Mucosa of descending colon (tissue), 3 donors: ENCODE measurements at places on chromosomes 3 and 15.
A peak's percentile ranks its signal among the peaks of the same experiment; 100 is the strongest.

- DNase-seq = no peak
Observed at GRCh38 chr15:60000824-60001609, 3.1 kb upstream of the FOXB1 start.

DNA sequence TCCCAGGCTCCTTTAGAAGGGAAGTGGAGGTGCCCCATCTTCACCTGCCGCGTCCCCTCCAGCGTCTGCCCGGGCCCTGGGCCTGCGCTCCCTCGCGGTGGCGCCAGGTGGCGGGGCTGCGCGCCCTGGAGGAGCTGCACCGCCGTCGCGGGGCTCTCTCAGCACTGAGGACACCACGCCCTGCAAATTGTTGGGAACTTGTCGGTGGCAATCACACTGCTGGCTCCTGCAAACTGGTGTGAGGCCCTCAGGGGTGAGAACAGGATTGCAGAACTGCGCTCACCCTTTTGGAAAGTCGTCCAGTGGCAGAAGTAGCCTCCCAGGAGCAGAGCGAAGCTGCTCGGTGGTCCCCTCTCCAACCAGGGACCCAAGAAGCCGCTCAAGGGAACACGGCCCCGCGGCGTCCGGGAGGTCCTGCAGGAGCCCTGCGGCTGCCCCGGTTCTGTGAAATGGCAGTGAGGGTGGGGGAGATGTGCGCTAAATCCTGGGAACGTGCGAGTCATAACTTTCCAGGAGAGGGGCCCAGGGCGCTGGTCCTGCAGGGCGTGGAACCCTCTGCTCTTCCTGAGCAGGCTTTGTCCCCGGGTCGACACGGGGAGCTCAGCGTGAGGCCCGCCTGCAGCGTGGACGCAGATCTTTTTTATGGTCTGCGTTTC, 995 bp upstream of the LRRK1 start:
- DNase-seq = peak; percentile 91

GRCh38 chr15:93610944-93611343, 521.9 kb upstream of the RGMA start:
- no peak for DNase-seq

- no peak for DNase-seq
Observed at GRCh38 chr3:17891139-17891856, 148.9 kb upstream of the TBC1D5 start.

- no peak for DNase-seq
Observed at GRCh38 chr15:74327756-74328155, 39.7 kb downstream of the CYP11A1 start.

GRCh38 chr3:100020876-100021644, 93.2 kb downstream of the FILIP1L start:
- no peak for DNase-seq

DNA sequence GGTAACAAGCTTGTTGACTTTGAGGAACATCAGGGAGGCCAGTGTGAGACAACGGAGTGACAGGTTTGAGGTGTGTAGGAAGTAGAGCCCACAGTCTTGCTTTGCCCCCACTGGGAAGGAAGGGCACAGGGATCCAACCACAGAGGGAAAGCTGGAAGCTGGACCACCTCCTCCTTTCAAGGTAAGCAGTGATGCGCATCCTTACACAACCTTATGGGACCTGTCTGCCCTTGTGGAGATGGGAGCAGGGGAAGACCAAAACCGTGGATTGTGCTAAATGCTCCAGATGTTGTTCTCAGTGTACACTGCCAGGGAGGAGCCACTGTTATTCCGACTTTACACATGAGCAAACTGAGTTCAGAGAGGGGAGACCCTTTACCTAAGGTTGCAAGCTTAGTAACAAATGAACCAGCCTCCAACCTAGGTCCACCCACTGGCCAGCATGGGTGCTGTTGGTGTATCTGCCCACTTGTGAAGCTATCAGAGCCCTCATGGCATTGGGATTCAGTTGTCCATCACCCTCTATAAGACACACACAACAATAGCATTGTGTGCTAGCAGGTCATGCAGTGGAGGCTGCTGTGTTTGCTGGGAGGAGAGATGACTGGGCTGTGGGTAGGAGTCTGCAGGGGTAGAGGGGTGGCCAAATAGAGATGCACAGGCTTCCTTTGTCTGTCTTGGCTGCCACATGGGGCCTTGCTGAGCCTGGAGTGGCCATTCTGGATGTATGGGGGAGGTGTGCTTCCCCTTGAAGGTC, 586 bp upstream of the LSMEM2 start:
- DNase-seq = no peak

DNA sequence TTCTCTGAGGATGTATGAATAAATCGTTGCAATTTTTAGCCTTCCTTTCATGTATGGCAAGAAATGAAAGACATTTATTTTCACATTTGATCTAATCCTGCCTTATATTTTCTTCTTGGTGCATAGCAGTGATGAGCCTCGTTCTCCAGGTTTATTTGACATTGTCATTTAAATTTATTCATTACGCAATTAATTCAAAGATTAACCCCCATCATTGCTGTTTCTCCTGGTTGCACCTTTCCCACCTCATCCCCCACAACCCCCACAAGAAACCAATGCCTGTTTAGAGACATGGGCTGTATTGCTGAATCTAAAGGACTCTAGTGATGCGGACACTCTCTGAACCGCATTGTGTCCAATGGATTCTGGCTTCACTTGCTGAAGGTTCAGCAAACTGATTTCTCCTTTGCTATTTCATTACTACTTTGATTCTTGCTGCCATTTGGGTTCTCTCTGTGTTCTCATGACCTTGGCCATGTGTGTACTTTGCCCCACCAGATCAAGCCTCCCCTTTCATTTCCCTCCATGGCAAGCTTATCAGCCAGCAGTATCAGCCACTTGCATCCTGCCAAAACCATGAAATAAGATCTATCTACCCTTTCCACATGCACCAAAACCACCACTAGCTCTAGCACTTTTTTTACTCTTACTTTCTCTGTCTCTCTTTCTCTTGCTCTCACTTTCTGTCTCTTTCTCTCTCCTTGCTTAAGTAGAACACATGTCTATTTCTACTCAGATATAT, 382.7 kb downstream of the GBE1 start:
- no peak for DNase-seq

DNA sequence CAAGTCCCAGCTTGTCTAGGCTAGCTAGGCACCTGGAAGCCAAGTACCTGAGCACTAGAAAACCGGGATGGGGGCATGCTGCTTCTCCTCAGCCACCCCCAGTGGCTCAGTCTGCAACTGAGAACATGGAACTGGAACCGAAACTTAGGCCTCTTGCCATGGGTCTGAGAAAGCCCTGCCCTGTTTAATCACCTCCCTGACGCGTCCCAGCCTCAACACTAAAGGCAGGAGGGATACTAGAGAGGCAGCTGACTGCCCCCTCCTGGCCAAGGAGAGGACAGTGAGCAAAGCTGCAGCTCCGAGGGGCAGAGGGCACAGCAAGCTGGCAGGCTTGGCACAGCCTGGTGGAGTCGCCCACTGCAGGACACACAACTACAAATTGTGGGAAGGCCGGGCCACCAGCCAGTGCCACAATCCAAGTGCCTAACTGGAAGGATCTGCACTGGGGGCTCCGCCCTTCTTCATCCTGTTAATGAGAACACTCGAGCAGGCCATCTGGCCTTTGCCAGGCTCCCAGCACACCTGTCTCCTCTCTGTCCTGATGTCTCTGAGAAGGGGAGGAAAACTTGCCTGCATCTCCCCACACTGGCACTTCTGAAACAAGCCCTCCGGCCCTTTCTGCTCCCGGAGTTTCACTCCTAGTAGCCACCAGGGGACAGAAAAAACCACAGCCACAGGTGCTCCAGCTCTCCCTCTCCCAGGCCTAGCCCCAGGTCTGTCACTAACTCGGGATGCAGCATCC, 53.7 kb downstream of the BDH1 start:
- DNase-seq = peak; percentile 84

DNA sequence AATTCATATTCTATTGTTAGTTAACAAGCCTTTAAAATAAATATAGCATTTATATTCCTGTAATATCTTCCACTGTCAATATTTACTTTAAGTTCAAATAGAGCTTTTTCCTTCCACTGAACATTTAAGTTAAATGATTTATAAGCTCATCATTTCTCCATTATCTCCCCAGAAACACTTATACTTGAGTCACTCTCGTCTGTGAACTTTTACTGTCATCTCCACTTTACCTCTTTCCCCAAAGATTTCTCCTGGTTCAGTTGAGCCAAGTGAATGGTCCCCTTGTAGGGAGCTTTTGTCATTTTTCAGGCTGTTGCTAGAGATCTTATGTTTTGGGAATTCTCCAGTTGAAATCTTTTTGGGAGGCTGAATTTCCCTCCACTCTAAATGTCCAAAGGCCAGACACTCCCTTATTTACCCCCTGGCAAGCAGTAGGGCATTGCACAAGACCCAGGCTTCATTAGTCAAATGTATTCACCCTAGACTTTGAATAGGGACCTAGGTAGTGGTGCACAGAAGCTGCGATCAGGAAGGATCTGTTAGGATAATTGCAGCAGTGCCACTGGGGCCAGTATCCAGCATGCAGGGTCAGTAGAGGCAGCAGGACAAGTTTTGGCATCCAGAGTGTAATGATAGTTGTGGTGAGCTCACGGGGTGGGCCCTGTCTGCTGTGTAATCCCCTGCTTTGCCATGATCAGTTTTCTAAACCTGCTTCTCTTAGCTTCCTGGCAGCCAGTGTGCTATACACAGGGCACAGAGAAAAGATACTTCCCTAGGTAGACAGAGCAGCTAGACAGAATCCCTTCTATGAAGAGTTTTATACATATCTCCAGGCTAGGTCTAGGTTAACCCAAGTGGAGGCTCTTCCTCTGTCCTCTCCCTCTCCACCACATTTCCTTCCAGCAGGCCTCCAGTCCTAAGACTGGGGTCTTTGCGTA, 356.5 kb upstream of the SLCO3A1 start:
- peak; percentile 23 for DNase-seq

DNA sequence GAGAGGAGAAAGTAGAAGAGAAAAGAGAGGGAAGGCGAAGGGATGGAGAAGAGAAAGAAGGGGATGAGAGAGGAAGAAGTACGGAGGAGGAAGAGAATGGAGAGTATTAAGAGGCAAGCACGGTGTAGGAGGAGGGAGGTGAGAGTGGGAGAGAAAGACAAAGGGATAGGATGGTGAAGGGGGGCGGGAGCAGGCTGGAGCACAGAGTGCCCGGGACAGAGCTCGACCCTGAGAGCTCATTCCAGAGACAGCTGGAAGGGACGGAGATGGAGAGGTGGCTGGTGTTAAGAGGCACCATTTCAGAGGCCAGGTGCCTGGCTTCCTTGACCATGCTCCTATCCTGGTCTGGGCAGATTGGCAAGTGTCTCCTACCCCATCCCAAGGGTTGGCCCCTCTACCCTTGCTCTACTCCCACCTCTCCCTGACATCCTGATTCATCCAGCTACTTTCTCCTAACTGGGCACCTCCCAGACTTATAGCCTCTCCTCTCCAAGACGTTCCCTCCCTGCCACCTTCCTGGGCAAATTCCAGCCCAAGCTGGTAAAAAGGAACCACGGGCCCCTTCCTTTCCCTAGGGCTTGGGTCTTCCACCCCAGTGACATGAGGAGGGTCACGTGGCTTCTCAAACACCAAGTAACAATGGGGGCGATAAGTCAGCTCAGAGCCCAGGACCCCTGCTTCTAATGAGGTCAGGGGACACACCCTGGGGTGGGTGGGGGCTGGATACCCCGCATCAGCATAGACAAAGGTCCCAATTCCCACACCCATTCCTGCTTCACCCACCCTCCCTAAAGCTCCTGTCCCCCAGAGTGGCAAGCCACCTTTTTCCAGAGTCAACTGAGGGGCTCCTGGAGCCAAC, 1.1 kb downstream of the CLCN2 start:
- no peak for DNase-seq

DNA sequence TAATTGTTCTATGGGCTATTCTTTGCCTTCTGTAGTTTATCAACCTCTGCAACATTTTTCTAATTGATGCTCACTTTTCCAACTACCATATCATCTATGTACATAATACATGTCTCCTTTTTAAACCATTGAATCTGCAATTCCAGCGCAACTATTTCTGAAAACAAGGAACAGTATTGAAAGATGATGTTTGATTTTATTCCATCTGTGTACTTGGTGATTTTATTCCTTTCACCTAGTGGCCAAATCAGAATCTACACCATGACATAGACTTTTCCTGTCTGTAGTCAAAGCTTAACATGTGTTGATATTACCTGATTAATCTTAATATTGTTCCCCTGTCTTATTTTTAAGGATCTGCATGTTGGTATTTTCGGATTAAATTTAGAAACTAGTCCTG, 13.0 kb downstream of the NKTR start:
- DNase-seq = no peak

DNA sequence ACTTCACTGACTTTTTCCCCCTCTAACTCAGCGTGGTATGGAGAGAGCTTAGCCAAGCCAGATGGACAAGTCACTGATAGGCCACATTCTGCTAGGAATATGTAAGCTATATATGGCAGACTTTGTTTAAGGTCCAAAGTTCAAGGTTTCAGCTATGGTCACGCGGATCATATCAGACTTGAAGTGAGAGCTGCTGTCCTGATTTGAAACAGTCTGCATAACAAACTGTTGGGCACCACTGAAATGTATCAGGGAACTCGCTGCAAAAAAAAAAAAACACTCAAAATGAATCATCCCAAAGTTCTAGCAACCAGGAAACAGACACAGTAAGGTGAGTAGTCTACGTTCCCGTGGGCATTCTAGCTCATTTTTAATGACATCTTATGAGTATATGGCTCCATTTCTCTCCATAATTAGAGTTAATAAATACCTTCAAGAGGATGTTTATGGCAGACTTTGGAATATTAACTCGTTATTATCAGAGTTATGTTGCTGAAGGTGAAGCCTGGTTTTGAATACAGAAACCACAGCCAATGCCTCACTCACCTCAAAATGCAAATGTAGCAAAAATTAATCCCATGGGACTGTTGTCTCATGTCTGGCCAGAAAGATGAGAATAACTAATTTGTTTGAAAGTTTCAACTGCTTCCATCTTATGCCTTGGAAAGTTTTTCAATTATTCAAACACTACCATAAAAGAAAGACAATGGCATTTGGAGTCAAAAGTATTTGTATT, 12.3 kb downstream of the DPH3 start:
- DNase-seq = peak; percentile 45

- peak; percentile 95 for DNase-seq
Observed at GRCh38 chr15:31215490-31216214, 111.0 kb upstream of the KLF13 start.

- no peak for DNase-seq
Observed at GRCh38 chr3:18080198-18080689, 337.8 kb upstream of the TBC1D5 start.

GRCh38 chr3:128394033-128394432, 72.7 kb downstream of the DNAJB8 start:
- no peak for DNase-seq

- DNase-seq = no peak
Observed at GRCh38 chr15:85457392-85457968, 77.1 kb downstream of the AKAP13 start.

DNA sequence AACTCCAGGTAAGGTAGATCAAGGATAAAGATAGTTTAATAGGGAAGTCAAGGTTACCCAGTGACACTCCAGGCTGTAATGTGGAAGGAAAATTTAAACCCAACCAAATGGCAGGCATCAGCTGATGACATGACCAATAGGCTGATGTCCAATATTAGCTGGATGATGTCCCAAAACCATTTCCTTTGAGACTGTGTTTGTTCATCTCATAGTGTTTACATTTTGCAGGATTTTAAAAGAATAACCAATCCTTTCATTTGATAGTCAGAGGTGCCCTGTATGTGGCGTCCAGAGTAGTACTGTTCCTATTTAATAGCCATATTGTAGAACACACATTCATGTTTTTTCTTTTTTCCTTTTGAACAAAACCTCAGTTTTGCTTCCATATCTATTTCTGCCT, 23.3 kb upstream of the TMEM158 start:
- DNase-seq = no peak
